ENCODE measurements at places on chromosomes 5 and 9. TPM values are rescaled to one million over a fixed set of nuclear protein-coding genes. Genes with fewer than 3 reads are reported as not detected.

Gene PCDHGB3
- total RNA-seq: 4.1 TPM

Gene FTMT
- total RNA-seq: not detected

Gene IFNA21
- not detected for total RNA-seq

Gene AMBP
- total RNA-seq: not detected

Gene INVS
- total RNA-seq: 21.6 TPM

Gene NDUFAF2
- total RNA-seq: 13.9 TPM

Gene C5orf58
- 0.28 TPM for total RNA-seq

Gene FOXD4
- 0.49 TPM for total RNA-seq

Gene AFAP1L1
- total RNA-seq: 393 TPM

Gene MAMDC4
- 10.0 TPM for total RNA-seq
